MCF 10A (cell line): ENCODE measurements at places on chromosomes 3 and 15. TPM values are rescaled to one million over a fixed set of nuclear protein-coding genes. Genes with fewer than 3 reads are reported as not detected.

GRCh38 chr3:152317956-152318355 lies 49.2 kb downstream of the MBNL1 start:
- peaks cover 35% of the 10 kb centered on the region for H3K4me1 ChIP-seq
- H3K36me3 ChIP-seq = peaks cover 21% of the 10 kb centered on the region
- DNase-seq = no peak

DNA sequence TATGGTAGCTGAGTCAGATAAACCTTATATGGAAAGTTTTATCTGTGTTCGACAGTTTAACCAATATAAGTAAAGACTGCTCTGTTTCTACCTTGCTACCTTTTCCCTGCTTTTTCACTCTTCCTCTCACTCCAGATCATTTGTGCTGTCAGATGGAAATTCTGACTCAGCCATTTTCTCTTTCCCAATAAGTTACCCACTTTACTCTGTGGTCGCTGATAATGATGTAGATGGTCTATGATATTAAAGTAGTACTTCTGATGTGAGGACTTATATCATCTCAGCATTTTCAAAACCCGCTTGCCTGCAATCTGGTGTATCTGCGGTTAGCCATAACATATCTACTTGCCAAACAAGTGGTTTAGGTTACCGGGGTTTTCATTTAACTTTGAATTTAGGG lies 15.0 kb upstream of the UTS2B start:
- H3K27ac ChIP-seq = no peak overlapping the region
- H3K4me1 ChIP-seq = peaks cover 41% of the 10 kb centered on the region
- no peaks in the 10 kb centered on the region for H3K36me3 ChIP-seq
- no peak overlapping the region for H3K4me3 ChIP-seq

DNA sequence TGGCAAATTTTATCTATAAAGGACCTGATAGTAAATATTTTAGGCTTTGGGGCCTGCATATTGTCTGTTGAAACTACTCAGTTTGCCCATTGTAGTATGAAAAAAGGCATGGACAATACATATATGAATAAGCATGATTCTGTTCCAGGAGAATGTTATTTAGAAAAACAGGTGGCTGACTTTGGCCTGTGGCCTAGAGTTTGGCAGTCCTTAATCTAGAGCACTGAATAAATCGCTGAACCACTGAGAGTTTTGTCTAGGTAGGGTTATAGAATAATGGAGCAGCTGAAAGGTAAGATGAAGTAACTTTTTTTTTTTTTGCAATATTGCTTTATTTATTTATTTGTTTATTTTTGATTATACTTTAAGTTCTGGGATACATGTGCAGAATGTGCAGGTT lies 75.0 kb downstream of the LRRC49 start:
- no peaks in the 10 kb centered on the region for H3K27me3 ChIP-seq
- no peak overlapping the region for H3K27ac ChIP-seq
- H3K4me1 ChIP-seq = no peaks in the 10 kb centered on the region

- H3K4me3 ChIP-seq = no peak overlapping the region
- no peak overlapping the region for H3K27ac ChIP-seq
- DNase-seq = peak; percentile 80
- H3K27me3 ChIP-seq = peaks cover 17% of the 10 kb centered on the region
- no peaks in the 10 kb centered on the region for H3K36me3 ChIP-seq
Observed at GRCh38 chr15:57541805-57542504, 49.7 kb upstream of the MYZAP start.

DNA sequence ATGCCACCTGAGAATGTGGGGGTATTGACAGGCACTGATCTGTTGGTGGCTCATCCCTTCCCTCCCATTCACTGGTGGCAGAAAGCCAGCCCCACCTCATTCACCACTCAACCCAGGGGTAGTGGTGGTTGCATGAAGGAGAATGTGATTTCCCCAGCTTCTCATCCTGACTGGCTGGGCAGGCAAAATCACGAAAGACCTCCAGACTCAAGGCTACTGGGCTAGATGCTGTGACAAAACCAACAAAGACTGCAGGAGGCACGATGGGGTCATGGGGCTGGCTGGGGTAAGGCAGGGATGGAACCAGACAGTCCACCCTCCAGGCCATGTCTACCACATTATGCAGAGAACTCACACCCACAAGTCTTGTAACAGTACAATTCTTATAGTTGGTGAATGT lies 33.9 kb downstream of the FSTL1 start:
- peaks cover 4% of the 10 kb centered on the region for H3K36me3 ChIP-seq
- peak overlapping the region; percentile 76 for H3K4me3 ChIP-seq
- no peaks in the 10 kb centered on the region for H3K27me3 ChIP-seq
- H3K4me1 ChIP-seq = peaks cover 28% of the 10 kb centered on the region
- H3K27ac ChIP-seq = peak overlapping the region; percentile 91

DNA sequence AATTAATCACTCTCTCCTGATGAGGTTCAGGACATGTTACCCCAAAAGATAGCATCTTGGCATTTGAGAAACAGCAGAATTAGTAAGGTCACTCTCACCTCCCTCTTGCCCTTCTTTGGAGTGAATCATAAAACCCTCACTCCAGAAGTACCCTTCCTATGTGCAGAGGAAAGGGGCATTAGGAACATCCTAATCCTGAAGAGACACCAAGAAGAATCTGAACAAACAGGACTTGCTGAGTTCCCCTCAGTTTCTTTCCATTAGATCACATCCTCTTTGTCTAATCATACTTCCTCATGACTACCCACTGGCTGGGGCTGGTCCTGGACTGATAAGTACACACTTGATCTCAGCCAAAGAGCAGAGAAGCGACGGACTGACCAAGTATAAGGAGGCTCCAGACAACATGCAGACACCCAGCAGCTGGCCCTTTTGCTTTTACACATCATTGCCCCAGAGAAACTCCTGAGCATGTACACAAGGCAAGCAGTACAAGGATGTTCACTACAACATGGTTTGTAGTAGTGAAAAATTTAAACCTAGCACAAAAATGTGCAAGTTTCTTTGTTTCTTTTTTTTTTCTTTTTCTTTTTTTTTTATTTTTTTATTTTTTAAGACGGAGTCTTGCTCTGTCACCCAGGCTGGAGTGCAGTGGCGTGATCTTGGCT lies 15.0 kb upstream of the TM6SF1 start:
- H3K36me3 ChIP-seq = peaks cover 4% of the 10 kb centered on the region
- peaks cover 14% of the 10 kb centered on the region for H3K27me3 ChIP-seq
- no peak for DNase-seq

- no peak overlapping the region for H3K4me3 ChIP-seq
- H3K27me3 ChIP-seq = no peaks in the 10 kb centered on the region
- H3K4me1 ChIP-seq = no peaks in the 10 kb centered on the region
- DNase-seq = no peak
- H3K27ac ChIP-seq = no peak overlapping the region
Observed at GRCh38 chr15:48298914-48299313, 32.3 kb upstream of the DUT start.

- no peak overlapping the region for H3K27ac ChIP-seq
- H3K27me3 ChIP-seq = no peaks in the 10 kb centered on the region
- DNase-seq = no peak
- H3K4me3 ChIP-seq = no peak overlapping the region
- peaks cover 10% of the 10 kb centered on the region for H3K4me1 ChIP-seq
- H3K36me3 ChIP-seq = no peaks in the 10 kb centered on the region
Observed at GRCh38 chr3:177557548-177557947, 360.3 kb upstream of the TBL1XR1 start.

DNA sequence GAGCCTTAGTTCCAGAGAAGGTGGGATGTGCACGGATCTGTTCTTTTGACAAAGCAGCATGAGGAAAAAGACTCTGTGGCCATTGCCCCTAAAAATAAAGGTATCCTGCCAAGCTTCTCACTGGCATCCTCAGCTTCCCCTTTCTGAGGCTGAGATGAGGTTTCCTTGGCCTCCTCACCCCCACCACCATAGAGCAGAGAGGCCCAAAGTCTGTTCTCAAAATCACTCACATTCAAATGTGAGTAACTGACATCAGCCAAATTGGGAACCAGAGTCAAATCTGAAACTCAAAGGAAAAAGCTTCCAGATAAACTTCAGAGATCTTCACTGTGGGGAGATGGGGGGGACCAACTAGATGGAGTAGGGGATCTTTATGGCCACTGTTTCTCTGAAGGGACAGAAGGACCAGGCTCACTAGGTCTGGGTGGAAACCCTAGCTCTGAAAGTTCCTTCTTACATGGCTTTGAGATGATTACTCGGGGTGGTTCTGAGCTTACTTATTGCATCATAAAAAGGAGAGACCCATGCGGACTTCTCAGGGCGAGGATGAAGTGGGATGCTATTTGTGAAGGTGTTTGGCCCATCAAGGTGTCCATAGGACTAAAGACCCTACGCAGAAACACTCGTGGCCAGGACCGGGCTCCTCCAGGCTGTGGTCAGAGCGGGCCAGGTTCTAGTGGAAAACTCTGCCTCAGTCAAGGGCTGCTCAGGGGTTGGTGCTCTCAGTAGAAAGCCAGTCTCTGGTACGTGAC lies 61.5 kb upstream of the MEF2A start:
- H3K4me1 ChIP-seq = peaks cover 16% of the 10 kb centered on the region
- H3K27ac ChIP-seq = no peak overlapping the region
- no peak for DNase-seq
- no peaks in the 10 kb centered on the region for H3K36me3 ChIP-seq
- H3K27me3 ChIP-seq = no peaks in the 10 kb centered on the region

DNA sequence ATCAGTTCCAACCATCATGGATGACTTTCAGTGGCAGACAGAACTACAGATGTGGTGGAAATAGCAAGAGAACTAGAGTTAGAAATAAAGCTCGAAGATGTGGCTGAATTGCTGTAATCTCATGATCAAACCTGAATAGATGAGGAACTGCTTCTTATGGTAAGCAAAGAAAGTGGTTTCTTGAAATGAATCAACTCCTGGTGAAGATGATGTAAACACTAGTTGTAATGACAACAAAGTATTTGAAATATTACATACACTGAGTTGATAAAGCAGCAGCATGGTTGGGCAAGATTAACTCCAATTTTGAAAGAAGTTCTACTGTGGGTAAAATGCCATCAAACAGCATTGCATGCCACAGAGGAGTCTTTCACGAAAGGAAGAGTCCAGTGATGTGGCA lies 131.7 kb upstream of the FAM3D start:
- no peaks in the 10 kb centered on the region for H3K36me3 ChIP-seq
- H3K27me3 ChIP-seq = no peaks in the 10 kb centered on the region
- H3K4me1 ChIP-seq = no peaks in the 10 kb centered on the region
- H3K27ac ChIP-seq = no peak overlapping the region
- H3K4me3 ChIP-seq = no peak overlapping the region
- no peak for DNase-seq

- H3K27me3 ChIP-seq = no peaks in the 10 kb centered on the region
- H3K27ac ChIP-seq = no peak overlapping the region
- no peak overlapping the region for H3K4me3 ChIP-seq
- H3K36me3 ChIP-seq = no peaks in the 10 kb centered on the region
- peaks cover 7% of the 10 kb centered on the region for H3K4me1 ChIP-seq
Observed at GRCh38 chr15:57772223-57772957, 65.9 kb downstream of the POLR2M start.

DNA sequence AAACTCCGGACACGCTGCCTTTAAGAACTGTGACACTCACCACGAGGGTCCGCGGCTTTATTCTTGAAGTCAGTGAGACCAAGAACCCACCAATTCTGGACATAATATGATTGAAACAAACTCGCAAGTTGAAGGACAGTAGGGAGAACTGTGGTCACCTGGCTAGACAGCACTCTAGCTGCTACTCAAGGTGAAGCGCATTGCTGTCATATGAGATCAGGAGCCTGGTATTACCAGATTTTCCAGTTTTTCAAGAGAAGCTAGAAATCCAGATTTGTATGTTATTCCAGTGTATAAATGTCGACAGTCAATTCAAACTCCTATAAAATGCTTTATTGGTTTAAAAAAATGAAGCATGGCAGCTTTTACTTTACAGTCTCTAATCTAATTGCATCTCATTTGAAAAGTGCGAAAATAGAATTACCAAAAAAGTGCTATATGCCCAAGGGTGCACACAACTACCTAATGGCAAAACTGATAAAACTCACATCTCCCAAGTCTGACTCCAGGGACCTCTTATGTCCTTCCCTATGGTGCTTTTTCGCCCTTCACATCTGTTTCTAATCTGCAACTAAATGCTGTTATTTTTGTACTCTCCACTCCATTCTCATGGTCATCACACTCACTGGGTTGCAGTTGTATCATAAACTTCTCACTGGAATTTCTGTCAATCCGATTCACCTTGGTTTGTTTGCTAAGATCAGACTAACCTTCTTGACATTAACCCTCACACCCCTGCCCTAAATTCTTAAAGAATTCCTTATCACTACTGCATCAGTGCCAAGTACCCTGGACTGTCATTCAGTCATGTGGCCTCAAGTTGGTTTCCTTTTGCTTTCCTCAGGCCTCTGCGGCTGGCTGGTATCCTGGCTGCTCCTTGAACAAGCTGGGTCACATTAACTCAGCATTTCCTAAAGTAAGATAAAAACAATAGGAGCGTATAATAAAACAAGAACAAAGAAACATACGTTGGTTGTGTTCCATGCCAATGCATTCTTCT lies 31.5 kb upstream of the ARHGEF26 start:
- H3K27me3 ChIP-seq = no peaks in the 10 kb centered on the region
- H3K4me1 ChIP-seq = no peaks in the 10 kb centered on the region
- H3K36me3 ChIP-seq = no peaks in the 10 kb centered on the region
- H3K27ac ChIP-seq = no peak overlapping the region

- H3K4me1 ChIP-seq = peaks cover 22% of the 10 kb centered on the region
- peaks cover 9% of the 10 kb centered on the region for H3K36me3 ChIP-seq
- peak overlapping the region; percentile 90 for H3K4me3 ChIP-seq
- no peak for DNase-seq
Observed at GRCh38 chr3:51384055-51384725, 901 bp upstream of the MANF start.

DNA sequence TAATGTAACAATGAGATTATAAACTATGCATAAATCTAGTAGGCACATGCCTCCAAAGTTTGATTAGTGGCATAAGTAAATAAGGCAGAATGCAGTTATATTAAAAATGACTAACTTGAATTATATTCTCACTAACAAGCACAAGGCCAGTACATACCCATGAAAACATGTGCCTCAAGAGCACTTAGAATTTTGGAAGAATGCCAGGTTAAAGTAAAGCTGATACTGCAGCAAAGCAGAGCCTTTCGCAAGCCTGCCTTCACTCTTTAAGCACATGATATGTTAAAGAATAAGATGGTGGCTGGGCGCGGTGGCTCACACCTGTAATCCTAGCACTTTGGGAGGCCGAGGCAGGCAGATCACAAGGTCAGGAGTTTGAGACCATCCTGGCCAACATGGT lies 49.0 kb downstream of the KBTBD12 start:
- peaks cover 15% of the 10 kb centered on the region for H3K27me3 ChIP-seq
- DNase-seq = peak; percentile 27
- H3K4me3 ChIP-seq = no peak overlapping the region
- H3K27ac ChIP-seq = no peak overlapping the region
- H3K36me3 ChIP-seq = peaks cover 6% of the 10 kb centered on the region

- H3K27ac ChIP-seq = no peak overlapping the region
- no peaks in the 10 kb centered on the region for H3K27me3 ChIP-seq
- no peak for DNase-seq
- no peak overlapping the region for H3K4me3 ChIP-seq
Observed at GRCh38 chr3:120560304-120561250, 35.6 kb upstream of the NDUFB4 start.

- H3K4me1 ChIP-seq = peaks cover 38% of the 10 kb centered on the region
- H3K4me3 ChIP-seq = peak overlapping the region; percentile 20
- DNase-seq = peak; percentile 72
- H3K36me3 ChIP-seq = peaks cover 5% of the 10 kb centered on the region
Observed at GRCh38 chr15:49848807-49849206, 228.0 kb downstream of the DTWD1 start.

Gene CCDC33
- not detected in 2 replicates for total RNA-seq

Gene SERINC4
- total RNA-seq = 0.20 TPM in 1 of 2 replicates, not detected in the other

Gene SLC15A2
- 0.79 and 1.5 TPM in 2 replicates for total RNA-seq

Gene GPR87
- total RNA-seq = 41.9 and 51.8 TPM in 2 replicates

Gene GHSR
- total RNA-seq = not detected in 2 replicates

Gene KIF23
- total RNA-seq = 30.3 and 50.2 TPM in 2 replicates

Gene FYTTD1
- 45.9 and 46.3 TPM in 2 replicates for total RNA-seq

Gene ACAA1
- total RNA-seq = 36.6 and 46.7 TPM in 2 replicates

Gene ISG20
- 9.7 and 20.0 TPM in 2 replicates for total RNA-seq

Gene SATB1
- 0.23 and 0.44 TPM in 2 replicates for total RNA-seq

Gene MESP2
- total RNA-seq = not detected in 2 replicates
